ENCODE measurements at places on chromosomes 4 and X.

DNA sequence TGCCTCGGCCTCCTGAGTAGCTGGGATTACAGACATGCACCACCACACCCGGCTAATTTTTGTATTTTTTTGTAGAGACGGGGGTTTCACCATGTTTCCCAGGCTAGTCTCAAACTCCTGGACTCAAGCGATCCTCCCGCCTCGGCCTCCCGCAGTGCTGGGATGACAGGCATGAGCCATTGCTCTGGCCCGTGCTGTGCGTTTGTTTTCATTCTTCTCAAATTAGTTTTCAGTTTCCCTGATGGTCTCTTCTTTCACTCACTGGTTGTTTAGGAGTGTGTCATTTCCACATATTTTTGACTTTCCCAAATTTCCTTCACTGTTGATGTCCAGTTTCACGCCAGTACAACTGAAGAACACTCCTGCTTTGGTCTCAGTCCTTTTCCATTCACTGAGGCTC lies 31.8 kb downstream of the SH3TC1 start:
- H3K27ac ChIP-seq = no peak overlapping the region
- H3K4me1 ChIP-seq = peaks cover 6% of the 10 kb centered on the region
- no peaks in the 10 kb centered on the region for H3K27me3 ChIP-seq
- DNase-seq = no peak
- no peak overlapping the region for H3K4me3 ChIP-seq

DNA sequence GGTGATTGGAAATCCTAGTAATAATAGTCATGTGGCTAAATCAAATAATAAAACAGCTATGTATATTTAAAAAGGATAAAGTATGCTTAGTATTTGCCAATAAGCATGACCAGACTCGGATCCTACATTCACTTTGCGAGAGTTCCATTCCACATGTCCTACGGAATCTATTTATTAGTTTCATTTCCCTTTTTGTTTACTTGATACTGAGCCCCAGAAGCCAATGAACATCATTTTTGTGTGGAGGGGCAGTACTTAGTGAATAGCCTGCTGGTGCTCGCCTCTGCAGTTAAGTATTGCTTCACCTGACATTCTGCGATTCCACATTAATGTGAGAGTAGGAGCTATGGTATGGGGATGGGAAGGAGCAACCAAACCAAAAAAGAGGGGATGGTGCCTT lies 58.5 kb upstream of the NAP1L5 start:
- DNase-seq = no peak
- no peak overlapping the region for H3K27ac ChIP-seq
- no peaks in the 10 kb centered on the region for H3K4me1 ChIP-seq
- no peaks in the 10 kb centered on the region for H3K27me3 ChIP-seq
- no peak overlapping the region for H3K4me3 ChIP-seq

DNA sequence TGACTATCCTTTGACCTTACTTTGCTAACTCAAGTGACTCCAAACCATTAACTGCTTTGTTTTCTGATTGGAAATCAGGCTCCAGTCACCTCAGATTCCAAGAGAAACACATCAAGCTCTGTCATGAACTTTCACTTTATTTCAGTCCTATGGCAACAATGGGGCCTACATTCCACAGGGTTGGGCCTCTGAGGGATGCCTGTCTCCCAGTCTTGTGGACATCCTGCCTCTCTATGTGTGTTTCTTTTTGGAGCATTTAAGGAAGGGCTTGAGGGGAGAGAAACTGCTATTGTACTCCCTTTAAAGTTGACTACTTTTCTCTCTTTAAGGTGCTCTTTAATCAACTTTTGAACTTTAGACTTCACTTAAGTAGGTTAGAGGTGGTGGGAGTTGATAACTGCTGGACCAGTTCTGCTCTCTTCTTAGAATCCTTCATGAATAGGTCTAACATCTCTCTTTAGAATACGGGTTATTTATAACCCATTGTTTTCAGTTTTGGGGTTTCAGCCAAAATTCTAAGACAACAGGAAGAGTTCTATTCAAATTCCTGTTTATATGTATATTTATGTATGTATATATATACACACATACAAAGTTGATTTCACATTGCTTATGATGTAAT lies 274.3 kb upstream of the NR3C2 start:
- H3K36me3 ChIP-seq = no peaks in the 10 kb centered on the region
- H3K27me3 ChIP-seq = no peaks in the 10 kb centered on the region
- no peaks in the 10 kb centered on the region for H3K4me1 ChIP-seq
- H3K4me3 ChIP-seq = no peak overlapping the region
- no peak for DNase-seq
- H3K27ac ChIP-seq = no peak overlapping the region

DNA sequence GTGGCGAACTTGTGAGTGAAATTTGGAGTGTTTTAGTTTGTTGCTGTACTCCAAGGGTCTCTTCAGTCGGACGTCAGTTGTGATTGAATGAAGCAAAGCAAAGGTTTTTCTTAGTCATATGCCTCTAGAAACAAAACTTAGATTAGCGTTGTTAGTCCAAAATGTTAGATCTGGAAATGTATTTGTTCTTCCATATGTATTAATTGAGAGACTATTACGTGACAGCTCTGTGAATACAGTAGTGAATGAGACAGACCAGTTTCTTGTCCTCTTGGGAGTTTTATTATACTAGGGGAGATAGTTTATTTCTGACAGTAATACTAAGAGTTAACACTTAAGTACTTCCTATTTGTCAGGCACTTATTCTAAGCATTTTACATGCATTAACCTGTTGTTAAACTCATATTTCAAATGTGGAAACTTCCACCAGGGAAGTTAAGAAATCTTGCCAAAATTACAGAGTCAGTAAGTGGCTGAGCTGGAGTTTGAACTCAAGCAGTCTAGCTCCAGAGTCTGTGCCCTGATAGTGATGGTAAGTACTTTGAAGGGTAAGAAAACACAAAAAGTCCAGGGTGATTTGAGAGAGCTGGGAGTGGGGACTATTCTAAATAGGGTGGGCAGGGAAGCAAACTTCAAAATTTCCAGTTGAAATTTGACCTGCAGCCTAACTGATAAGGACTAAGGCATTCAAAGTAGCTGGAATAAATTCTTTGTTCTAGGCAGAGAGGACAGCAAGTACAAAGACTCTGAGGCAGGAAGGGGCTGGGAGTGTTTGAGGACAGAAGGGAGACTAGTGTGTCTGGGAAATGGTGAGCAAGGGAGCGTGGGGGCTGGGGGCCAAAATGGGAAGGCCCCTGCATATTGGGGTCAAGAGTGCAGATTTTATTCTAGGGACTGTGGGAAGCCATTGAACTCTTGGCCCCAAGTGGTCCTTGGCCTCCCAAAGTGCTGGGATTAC lies 17.0 kb downstream of the ADD1 start:
- no peak overlapping the region for H3K4me3 ChIP-seq
- H3K4me1 ChIP-seq = peaks cover 4% of the 10 kb centered on the region
- no peaks in the 10 kb centered on the region for H3K27me3 ChIP-seq
- peak overlapping the region; percentile 22 for H3K27ac ChIP-seq
- no peaks in the 10 kb centered on the region for H3K36me3 ChIP-seq

GRCh38 chrX:119089619-119090018 lies 16.8 kb downstream of the CT47C1 start:
- H3K27ac ChIP-seq = no peak overlapping the region
- no peaks in the 10 kb centered on the region for H3K4me1 ChIP-seq
- H3K4me3 ChIP-seq = no peak overlapping the region

GRCh38 chrX:137431693-137432488 lies 134.0 kb upstream of the ZIC3 start:
- no peak overlapping the region for H3K27ac ChIP-seq
- DNase-seq = no peak
- peaks cover 57% of the 10 kb centered on the region for H3K27me3 ChIP-seq
- H3K4me3 ChIP-seq = no peak overlapping the region
- H3K36me3 ChIP-seq = no peaks in the 10 kb centered on the region

DNA sequence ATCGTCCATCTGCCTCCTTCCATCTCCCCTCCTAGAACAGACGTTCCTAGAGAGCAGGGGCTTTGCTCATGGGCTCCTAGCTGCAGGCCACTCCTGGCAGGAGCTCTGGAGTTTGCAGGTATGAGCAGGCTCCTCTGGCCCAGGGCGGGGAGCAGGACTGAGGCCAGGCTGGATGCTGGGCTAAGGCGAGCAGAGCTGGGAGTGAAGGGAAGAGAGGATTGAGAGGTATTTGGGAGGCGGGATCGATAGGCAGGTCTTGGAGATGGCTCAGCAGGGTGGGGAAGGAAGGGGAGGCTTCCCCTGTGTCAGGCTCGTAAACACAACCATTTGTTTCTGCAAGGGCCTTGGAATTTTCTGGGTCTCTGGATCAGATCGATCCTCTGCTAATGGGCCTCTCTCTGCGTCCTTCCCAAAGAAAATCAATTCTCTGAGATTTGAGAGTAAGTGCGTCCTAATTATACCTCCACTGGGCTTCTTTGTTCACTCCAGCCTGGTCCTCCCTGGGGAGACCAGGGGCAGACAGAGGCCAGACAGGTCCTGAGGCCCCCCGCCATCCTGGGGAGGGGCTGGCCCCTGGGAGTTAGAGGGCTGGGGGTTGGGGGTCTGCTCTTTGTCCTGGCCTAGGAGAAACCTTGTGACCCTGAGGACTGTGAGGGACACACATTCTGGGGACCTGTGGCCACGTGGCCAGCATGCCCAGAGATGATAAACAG lies 94.8 kb upstream of the PSAPL1 start:
- H3K36me3 ChIP-seq = no peaks in the 10 kb centered on the region
- H3K4me3 ChIP-seq = no peak overlapping the region
- H3K27me3 ChIP-seq = no peaks in the 10 kb centered on the region
- no peak overlapping the region for H3K27ac ChIP-seq
